ENCODE measurements at places on chromosomes 3 and 15.

DNA sequence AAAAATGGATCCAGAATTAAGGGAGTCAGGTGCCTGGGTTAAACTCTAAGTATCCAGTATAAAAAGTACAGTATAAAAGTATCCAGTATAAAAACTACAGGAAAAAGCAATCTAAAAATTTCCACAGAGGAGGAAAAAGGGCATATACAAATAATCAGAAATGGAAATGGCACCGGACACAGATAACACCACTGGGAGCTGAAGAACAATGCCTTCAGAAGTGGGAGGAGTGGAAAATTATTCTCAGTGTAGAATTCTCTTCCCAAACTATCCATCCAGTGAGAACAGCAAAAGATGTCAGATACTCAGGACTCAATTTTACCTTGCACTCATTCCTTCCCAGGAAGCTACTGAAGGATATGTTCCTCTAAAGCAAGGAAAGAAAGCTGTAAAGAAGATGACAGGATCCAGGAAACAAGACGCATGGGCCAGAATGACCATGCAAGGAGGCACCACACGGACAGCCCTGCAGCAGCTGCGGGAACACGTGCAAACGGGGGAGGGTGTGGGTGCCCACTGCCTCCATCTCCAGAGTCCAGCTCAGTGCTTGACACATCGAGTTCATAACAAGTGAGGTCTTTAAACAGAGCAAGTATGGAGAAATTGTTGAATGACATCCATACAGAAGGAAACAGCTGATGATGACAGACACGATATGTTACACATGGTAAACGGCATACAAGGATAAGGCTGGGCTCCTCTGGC is 68.5 kb downstream of the CHSY1 start:
- no peak for DNase-seq

- peak; percentile 52 for DNase-seq
Observed at GRCh38 chr15:83430441-83430840, 16.7 kb upstream of the SH3GL3 start.

- DNase-seq, result no peak
Observed at GRCh38 chr3:69359339-69359893, 26.5 kb downstream of the FRMD4B start.

DNA sequence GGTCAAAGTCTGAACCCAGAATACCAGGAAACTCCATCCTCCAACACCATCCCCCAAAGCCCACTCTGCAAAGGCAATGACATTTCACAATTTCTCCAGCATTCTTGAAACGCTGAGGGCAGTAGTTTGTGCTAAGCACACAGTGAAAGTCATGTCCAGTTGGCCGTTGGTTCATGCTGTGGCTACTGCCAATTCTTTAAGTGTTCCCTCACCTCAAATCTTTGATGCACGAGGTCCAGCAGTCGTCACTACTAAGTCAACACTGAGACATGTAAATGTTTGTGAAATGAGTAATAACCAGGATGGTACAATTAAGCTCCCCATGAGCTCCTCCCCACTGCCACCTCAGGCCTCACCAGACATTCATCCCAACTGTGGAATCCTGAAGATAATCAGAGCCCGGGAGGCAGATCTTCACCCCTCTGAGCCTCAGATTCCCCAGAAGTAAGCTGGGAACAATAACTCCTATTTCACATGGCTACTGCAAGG is 7.0 kb downstream of the SUCLG2 start:
- peak; percentile 79 for DNase-seq

- DNase-seq, result no peak
Observed at GRCh38 chr3:44678480-44679116, 30.1 kb downstream of the ZNF35 start.

- no peak for DNase-seq
Observed at GRCh38 chr3:164458986-164459385, 619.3 kb downstream of the SI start.

DNA sequence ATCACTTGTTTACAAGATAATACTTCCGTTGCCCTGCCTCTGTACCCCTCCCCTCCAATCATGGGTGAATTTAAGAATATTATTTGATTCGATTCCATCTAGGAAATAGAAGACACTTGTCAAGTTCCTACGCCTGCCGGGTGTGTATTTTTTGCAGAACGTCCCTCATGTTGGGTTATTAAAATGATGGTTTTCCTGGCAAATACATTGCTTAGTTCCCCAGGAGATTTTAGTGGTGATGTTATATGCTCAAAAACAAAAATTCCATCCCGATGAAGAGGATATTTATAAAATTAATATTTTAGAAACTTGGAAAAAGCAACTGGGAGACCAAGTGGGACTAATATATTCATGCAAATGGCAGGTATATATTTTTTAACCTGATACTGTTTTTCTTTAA is 548.4 kb downstream of the EDEM1 start:
- DNase-seq, result no peak

DNA sequence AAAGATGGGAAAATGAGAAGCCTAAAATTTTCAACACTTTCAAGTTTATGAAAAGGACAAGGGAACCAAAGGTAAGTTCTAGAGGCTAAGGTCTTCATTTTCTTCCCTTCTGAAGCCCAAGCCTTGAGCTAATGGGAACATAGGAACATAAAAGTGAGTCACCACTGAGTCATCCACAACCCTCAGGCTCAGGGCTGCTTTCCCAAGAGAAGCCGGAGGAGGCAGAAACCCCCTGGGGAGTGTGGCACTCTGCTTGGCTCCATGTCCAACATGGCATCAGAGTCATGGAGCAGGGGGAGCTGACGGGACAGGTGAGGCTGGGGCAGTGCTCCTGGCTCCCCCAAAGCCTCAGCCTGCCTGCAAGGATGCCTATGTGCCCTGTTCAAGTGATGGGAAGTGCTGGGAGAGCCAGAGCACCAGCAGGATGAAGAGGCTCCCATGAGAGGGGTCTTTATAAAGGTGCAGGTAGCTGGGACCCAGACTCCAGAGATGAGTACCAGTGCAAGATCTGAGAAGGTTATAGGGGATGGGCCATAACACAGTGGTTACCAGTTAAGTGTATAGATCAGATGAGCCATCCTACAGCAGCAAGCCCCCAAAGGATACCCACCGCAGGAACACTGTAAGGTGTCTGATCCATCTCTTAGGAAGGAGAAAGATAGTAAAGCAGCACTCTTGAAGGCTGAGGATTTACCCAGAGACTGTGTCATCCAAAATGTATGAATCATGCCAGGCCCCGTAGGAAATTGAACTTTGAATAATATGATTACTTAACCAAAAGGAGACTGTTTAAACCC is 31.8 kb upstream of the RYR3 start:
- peak; percentile 78 for DNase-seq

DNA sequence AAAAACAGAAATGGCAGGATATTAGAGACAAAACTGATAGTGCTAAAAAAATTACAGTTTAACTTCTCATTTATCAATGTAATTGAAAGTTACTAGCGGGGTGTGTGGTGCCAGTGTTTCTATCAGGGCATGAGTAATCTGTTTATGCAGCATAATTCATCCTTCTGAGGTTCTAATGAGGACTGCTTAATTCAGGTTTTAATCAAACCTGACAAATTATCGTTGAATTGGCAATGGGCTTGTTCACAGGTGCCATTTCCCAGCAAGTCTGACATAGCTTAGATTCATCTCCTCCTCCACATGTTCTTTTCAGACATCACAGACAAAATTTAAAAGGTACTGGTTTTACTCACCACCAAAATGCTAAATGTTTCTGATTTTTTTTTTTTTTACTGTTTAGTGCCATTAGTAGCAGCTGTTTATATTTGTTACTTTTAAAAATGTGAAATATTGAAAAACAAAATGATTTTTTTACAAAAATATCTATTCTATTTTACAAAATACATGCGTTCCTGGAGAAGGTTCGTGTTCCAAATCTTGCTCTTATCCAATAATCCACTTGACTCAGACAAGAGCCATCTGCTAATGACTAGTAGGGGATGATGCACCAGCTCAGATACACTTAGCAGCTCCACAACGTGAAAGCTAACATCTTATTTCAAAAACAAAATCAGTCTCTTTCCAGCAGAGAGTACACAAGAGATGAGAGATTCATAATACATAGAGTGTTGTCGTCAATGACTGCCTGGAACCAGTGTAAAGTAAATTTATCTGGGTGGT is 447.7 kb upstream of the DPPA4 start:
- DNase-seq, result no peak

- DNase-seq, result peak; percentile 55
Observed at GRCh38 chr3:27544372-27544865, 60.2 kb upstream of the SLC4A7 start.

DNA sequence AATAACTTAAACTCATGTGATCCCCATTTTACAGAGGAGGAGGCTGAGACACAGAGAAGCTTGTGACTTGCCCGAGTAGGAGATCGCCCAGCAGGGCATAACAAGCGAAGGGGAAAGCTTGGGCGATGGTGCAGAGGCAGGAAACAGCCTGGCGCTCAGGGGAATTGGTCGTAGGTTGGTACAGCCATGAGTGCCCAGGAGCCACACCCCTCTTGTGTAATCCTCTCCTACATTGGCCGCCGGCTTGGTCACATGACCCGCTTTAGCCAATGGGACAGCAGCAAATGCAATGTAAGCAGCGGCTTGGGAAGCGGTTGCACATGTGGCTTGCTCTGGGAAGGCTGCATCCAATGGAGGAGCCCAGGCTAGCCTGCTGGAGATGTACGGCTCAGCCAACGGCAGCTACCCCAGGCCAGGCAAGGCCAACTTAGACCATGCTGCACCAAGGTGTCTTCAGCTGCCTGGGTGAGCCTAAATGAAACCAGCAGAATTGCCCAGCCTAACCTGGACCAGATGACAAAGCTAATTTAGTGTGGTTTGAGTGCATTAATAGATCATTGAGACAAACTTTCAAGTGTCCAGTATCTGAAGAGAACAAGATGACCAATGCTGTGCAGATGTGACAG is 50.3 kb upstream of the SLC6A6 start:
- DNase-seq, result no peak

- no peak for DNase-seq
Observed at GRCh38 chr3:133479401-133479800, 79.5 kb downstream of the BFSP2 start.

DNA sequence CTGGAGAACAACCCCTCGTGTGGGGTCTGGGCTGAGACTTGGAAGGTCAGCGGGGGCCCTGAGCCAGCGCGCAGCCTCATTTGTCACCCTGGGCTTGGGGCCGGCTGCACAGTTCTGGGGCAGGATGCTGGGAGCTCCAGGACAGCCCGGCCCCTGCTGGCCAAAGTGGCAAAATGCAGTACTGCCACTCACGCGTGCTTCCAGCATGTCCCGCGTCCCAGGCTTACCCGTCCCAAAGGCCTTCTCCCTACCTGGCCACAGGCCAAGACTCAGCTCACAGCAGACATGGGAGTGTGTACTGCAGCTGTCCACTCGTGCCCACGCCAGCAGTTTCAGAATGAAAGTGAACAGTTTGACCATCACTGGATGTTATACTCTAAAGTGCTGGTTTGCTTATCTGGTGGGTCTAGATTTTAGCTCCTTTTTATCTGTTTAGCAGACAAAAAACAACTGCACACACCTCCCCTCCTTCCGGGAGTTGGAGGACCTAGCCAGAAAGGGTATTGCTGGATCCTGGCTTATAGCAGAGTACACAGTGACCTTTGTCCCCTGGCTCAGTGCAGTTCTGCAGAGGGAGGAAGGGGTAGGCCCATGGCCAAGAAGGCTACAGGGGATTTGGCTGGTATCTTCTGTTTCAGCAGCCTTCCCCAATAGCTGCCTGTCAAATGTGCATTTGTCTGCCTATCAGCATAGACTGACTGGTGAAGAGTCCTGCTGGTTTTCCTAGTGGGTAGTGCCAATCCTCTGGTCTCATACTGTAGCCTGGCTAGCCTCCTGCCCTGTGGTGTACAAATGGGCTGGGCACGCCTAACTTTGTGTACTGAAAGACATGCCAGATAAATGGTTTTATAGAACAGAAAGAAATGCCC is 23.2 kb upstream of the IP6K2 start:
- peak; percentile 93 for DNase-seq

DNA sequence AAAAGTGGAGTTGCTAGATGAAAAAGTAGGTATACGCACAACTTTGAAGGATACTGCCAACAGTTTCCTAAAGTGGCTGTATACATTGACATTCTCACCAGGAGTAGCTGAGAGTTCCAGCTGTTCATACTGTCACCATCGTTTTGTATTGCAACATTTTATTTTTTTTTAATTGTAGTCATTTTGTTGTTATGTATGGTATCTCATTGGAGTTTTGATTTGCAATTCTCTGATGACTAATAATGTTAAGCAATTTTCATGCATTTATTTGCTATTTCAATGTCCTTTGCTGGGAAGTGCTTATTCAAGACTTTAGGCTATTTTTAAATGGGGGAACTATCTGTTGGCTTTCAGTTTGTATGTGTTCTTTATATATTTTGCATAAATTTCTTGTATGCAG is 185.1 kb upstream of the TGFBR2 start:
- peak; percentile 36 for DNase-seq
